Panc1 (cell line): ENCODE measurements at places on chromosomes 11 and 22. TPM values are rescaled to one million over a fixed set of nuclear protein-coding genes. Genes with fewer than 3 reads are reported as not detected.

GRCh38 chr11:75442161-75442885 lies 9.3 kb upstream of the KLHL35 start:
- DNase-seq: no peak

DNA sequence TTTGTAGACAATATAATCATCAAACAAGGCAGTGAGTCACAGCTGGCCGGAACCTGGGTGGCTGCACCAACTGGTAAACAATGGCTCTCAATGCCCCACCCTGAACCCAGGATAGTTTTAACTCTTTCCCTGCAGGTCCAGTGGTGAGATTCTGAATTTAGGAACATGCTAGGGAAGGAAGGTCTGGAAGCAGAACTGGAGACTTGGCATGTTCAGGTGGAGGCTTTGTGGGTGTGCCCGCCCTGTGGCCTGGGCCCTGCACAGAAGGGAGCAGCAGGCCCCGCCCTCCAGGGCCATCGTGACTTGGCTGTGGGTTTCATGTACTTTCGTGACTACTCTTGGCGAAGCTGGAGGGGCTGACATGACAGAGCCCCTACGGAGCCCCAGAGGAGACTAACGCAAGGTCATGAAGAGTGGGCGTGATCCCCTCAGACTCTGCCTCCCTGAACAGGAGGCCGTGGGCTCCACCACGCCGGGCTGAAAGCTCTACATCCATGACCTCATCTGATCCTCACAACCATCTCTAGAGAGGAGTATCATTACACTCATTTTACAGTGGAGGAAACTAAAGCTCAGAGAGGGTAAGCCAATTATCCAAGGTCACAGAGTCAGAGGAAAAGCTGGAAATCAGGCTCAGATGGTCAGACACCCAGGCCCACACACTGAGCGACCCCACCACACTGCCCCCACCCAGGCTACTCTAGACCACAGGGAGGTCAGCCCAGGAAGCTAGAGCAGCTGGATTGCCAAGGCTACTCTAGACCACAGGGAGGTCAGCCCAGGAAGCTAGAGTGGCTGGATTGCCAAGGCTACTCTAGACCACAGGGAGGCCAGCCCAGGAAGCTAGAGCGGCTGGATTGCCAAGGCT lies 27.3 kb downstream of the MAFF start:
- DNase-seq: no peak

GRCh38 chr11:65652511-65653228 lies 10.0 kb downstream of the RELA start:
- peak; percentile 70 for DNase-seq

DNA sequence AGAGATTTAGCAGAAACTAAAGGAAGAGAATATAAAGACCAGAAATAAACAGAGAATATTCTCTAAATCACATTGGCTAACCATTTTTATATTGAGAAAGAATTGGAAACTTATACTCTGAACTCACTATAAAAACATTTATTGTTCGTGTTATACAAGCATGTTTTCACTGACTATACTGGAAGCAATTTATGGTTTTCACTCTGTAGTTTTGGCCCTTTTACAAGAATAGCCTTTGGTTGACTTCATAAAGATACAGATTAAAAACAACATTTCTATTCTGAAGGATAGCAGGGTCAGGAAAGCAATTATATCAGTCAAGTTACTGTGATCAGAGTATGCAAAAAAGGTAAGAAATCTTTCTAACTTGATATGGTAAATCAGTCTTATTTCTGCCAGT lies 965.7 kb upstream of the FAT3 start:
- DNase-seq: no peak

DNA sequence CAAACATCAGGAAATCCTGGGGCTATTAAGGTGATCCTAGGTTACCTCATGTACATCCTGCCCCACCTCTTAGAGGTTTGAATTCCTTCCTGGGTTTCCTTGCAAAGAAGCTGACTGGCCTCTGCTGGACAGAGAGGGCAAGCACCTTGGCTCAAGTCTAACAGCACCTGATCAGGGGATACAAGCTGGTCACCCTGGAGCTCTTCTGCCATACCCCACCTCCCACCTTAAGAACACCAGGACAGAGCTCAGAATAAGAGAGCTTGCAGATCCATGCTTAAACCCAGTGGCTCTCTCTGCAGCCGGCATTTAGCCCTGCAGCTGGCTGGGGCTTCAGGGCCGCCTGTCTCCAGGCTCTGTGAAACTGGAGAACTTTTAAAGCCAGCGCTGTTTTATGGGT lies 386.6 kb upstream of the NARS2 start:
- no peak for DNase-seq

GRCh38 chr11:116478205-116478604 lies 294.6 kb downstream of the BUD13 start:
- DNase-seq: no peak

GRCh38 chr22:25510876-25511275 lies 53.6 kb upstream of the GRK3 start:
- no peak for DNase-seq

GRCh38 chr11:2223153-2223794 lies 47.1 kb downstream of the ASCL2 start:
- DNase-seq: no peak

GRCh38 chr22:35480627-35481550 lies 59.7 kb upstream of the RASD2 start:
- DNase-seq: no peak

DNA sequence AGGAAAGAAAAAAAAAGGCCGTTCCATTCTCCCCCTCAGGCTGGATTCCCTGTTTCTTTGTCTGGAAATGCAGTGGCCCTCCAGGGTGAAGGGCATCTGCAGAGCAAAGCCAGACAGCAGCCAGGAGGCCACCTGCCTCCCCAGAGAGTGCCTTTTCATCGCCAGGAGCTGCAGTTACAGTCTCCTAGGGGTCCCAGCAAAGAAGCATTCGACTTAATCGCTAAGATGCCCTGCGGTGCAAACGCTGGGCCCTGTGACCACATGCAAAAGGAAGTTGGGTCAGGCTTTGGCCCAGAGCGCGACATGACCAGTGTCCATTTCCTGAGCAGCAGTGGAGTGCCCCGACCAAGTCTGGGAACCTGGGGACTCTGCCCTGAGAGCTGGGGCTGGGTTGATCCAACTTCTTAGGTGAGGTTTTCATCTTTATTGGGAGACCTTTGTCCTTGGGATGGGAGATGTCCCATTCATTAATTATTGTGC lies 304.6 kb downstream of the OPCML start:
- no peak for DNase-seq

DNA sequence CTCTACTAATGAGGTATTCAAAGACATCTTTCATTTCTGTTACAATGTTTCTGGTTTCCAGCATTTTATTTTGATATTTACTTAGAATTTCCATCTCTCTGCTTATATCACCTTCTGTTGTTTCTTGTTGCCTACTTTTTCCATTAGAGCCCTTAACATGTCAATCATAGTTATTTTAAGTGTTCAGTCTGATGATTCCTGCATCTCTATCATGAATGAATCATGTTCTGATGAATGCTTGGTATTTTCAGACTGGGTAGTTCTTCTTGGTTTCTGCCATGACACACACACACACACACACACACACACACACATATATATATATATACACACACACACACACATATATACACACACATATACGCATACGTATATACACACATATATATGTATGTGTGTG lies 486.4 kb upstream of the ISX start:
- DNase-seq: no peak

GRCh38 chr11:74011360-74012073 lies 2.6 kb upstream of the UCP3 start:
- DNase-seq: no peak

GRCh38 chr11:60860943-60861342 lies 5.2 kb upstream of the PTGDR2 start:
- DNase-seq: no peak

DNA sequence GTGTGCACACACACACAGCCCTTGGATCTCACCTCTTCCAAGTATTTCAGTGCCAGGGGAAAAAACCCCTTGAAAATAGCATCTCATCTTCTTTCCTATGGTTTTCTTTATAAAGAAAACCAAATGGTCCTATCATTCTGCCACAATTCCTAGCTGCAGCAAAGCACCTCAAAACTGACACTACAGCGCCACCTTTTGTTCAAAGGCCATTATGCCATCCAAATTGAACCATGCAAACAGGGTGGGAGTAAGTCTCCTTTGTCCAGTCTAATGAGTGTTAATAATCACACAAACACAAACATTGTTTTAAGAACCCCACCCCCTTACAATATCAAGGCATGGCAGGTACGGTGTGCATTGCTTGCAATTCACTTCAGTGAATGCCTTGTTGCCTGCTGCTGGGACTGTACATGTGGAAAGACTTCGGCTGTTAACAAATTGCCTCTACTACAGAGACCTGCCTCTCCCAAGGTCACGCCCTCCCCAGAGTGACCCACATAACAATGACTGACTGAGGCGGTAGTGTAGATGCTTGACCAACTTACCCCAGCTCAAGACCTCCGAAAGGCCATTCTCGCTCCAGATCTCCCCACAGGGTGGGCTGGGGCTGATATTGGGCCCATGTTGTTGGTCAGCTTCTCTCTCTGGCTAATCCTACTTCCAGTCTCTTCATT lies 31.7 kb downstream of the FAM181B start:
- DNase-seq: no peak

- DNase-seq: no peak
These were observed 15.8 kb downstream of the C11orf71 start for GRCh38 chr11:114384487-114384886.

DNA sequence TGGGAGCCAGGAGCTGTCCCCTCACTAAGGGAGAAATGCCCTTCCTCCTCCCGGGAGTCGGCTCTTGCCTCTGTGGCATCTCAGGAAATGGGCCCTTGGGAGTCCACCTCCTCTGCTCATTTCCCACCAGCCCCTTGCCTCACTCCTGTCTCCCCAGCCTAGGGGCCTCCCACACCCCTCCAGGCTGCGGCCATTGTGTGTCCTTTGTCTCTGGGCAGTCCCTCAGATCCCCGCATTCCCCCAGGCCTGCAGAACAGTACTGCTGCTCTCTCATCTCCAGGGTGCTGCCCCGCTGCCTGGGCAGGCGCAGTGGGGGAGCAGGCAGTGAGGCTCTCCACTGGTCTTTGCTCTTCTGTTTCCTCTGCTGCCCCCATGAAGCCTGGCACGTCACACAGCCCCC lies 25.0 kb downstream of the ADA2 start:
- no peak for DNase-seq

DNA sequence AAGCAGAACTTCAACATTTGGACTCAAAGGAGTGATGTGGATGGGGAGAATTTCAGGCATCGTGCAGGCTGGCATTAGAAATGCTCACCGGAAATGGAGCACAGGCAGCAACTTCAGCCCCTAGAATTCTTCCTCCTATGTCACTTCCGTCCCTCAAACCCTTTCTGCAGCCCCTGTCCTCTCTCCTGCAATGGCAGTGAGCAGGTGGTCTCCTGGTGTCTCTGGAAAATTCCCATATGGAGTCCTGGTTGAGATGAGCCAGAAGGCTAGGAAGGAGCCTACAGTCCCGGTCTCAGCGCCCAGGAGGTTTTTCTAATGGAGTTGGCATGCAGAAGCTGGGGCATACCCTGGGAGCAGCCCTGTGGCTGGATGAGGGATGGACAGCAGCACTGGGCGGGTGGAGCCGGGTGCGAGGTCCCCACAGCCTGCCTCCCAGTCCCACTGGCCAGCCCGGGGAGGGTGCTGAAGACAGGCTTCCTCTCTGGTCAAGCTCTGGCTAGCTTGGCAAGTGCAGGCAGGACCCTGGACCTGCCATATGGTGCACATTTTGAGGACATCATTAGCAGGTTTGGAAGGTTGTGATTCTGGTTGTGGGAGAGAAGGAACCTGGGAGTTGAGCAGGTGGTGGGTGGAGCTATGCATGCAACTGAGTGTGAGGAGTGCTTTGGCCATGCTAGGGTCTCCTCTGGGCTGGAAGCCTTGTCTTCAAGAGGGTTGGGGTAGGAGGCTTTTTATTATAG lies 59.8 kb upstream of the B3GAT1 start:
- no peak for DNase-seq

The BTG4 gene
- not detected for total RNA-seq

The MUC2 gene
- total RNA-seq: 0.08 TPM

The OR2AG2 gene
- 0.18 TPM for total RNA-seq

The WNT7B gene
- 52.1 TPM for total RNA-seq

The VPS26B gene
- total RNA-seq: 69.4 TPM

The KDELR3 gene
- total RNA-seq: 11.6 TPM

The UCP2 gene
- total RNA-seq: 68.8 TPM

The OR56A4 gene
- total RNA-seq: not detected

The SLN gene
- total RNA-seq: not detected

The BTBD18 gene
- not detected for total RNA-seq
